ENCODE measurements at places on chromosomes 3 and 15.

GRCh38 chr15:69914040-69914439 is 183.7 kb downstream of the TLE3 start:
- DNase-seq, result no peak

DNA sequence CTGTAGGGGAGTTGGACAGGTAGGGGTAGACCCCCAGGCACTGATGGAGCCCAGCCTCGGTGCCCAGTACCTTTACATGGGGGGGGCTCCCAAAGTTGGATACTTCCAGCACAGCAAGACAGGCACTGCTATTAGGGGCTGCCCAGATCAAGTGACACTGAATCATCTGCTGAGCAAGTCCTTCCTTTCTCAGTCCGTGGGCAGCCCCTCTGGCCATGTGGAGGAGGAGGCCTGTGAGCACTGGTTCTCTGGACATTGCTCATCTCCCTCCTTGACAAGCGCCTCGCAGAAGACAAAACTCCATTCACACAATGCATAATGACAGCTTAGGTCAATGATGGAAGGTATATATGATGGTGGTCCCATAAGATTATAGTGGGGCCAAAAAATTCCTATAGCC is 35.7 kb downstream of the EEFSEC start:
- no peak for DNase-seq

GRCh38 chr15:91970142-91970541 is 116.6 kb downstream of the SLCO3A1 start:
- DNase-seq, result no peak

- no peak for DNase-seq
These were observed 30.5 kb downstream of the ATP2B2 start for GRCh38 chr3:10474847-10475246.

DNA sequence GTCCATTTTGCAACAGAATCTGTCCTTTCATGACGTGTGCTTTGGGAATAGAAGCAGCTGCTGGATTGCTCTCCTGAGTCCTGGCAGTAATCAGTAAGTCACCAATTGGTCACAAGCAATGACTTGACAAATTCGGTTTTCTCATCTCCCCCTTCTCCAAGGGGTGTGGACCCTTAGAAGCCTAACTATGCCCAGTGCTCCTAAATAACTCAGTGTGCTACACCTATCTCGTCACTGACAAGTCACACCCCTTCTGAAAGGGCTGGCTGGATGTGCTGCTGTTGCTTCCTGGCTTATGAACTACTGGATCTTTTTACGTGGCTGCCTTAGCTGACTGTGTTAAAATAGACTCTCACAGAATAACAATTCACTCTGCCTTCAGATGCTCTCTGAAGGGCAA is 1351.5 kb downstream of the ZPLD1 start:
- no peak for DNase-seq

DNA sequence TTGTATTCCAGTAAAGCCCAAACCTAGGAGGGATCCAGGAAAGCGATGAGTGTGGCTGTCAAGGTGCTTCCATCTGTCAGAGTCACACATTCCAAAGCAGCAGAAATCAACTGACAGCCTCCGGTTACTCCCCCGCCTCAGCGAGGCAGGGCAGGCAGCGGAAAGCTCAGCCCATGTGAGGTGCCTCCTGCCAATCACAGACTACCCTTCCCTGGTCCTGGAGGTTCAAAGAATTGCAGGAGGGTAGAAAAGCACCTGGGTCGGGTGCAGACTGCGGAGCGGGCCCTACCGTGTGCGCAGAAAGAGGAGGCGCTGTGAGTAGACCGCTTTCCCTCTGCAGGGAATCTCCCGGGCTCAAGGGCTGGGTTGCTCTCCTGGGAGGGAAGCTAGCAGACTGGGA is at the start of gene UPK1B:
Gene UPK1B, plus strand, starts transcription at position 274 of the 400 bp plus-strand sequence. CDS start 13,144 bp downstream, outside the sequence.
- DNase-seq, result no peak

DNA sequence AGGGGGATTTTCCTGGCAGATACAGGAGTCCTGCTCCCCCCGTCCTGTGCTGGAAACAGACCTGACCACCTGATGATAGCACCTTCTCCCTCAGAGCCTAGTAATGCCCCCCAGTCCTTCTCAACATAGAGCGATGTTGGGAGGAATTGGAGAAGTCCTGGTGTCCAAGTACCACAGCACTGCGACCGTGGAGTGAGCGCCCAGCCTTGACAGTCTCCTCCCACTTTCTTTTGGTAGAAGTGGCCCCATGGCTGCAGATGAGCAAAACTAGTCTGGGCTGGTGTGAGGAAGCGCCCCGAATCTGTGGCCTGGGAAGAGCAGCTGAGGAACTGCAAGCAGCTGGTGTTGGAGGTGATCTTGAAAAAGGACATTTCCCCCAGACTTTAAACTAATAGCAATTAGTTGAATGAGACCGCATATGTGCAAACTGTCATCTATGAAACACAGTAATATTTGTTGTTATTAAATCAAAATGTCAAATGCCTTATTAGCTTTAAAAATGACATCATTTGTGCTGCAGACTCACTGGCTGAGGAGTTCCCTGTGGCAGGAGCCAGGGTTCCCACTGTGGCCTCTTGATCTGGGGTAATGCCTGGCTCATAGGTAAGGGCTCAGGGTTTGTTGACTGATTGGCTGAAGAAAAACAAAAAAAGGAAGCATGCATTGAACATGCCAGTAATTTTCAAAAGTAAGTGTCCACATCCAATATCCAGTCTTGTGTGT is 121.8 kb downstream of the CACNA2D3 start:
- no peak for DNase-seq

Measured in HCT116 (cell line).